ENCODE measurements at places on chromosomes 11 and 22.

DNA sequence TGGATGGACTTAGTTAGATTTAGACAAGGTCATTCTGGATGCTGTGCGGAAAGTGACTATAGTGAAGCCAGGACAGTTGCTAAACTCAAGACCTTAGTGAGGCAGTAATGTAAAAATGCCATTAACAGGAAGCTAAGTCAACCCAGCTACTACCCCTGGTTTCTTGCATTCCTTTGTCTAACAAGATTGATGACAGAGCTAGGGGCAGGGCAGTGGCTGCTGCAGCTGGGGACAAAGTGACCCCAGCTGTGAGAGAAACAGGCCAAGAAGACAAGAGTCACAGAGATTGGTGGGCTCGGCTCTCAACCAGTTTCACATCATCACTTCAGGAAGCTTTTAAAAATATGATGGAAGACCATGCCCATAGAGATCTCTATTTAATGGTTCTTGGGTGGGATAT lies 110.4 kb upstream of the POU2AF2 start:
- no peak for DNase-seq

DNA sequence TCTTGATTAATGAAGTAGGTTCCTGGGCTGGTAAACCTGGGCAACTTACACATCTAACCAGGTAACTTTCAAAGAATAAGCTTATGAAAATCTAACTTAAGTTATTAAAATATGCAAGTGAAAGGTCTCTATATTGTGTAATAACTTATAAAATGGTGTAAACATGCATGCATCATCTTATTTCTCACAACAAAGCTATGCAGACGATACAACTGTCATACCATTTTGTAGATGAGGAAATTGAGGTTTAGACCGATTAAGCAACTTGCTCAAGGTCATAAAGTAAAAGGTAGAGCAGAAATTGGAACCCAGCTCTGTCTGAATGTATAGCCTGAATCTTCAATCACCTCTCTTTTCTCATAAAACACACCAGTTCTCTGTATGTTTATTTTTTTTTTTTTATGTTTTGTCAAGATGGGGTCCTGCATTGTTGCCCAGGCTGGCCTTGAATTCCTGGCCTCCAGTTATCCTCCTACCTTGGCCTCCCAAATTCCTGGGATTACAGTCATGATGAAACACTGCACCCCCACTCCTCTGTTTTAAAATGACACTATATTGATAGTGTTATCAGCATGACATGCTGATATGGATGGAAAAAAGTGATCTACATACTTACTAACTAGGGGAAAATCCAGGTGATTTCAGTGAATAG lies 109.6 kb downstream of the SGSM3 start:
- DNase-seq: no peak

- DNase-seq: no peak
Measured at GRCh38 chr11:68200639-68201038, 12.5 kb downstream of the KMT5B start.

- DNase-seq: peak; percentile 73
Measured at GRCh38 chr22:26892166-26893041, 235.0 kb downstream of the MIAT start.

GRCh38 chr22:40524392-40525249 lies 111.9 kb downstream of the MRTFA start:
- no peak for DNase-seq

DNA sequence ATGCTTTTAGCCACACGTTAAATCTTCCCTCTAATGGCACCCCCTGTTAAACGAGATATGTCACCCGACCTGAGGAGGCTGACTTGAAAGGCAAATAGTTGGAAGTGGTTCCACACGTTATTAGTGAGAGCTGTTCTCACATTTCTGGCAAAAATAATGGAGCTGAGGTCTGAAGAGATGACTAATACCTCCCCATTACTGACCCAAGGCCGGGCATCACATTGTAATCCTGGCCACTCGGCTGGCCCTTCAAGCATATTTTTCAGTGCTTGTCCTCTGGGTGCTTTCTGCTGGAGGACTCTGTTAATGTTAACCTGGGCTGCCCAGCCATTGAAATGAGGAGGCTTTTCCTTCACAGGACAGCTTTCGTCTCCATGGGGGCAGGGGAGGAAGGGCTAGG lies 260.0 kb upstream of the CADM1 start:
- no peak for DNase-seq

All from NCI-H1436 treated with DMSO at 0.1 percent for 48 hours (cell line).